Right atrium auricular region (tissue), 2 donors: ENCODE measurements at places on chromosomes 12 and 14. TPM values are rescaled to one million over a fixed set of nuclear protein-coding genes. Genes with fewer than 3 reads are reported as not detected.

CLEC14A gene
- 44.6 TPM for total RNA-seq

CCDC175 gene
- total RNA-seq: not detected

DAO gene
- total RNA-seq: not detected

CSRNP2 gene
- total RNA-seq: 19.4 TPM

SERPINA12 gene
- not detected for total RNA-seq

CSRP2 gene
- 6.4 TPM for total RNA-seq

NANOG gene
- total RNA-seq: not detected

KRT6C gene
- total RNA-seq: not detected

- DNase-seq: no peak
Observed at GRCh38 chr12:96500693-96501092, 11.3 kb downstream of the CFAP54 start.

DNA sequence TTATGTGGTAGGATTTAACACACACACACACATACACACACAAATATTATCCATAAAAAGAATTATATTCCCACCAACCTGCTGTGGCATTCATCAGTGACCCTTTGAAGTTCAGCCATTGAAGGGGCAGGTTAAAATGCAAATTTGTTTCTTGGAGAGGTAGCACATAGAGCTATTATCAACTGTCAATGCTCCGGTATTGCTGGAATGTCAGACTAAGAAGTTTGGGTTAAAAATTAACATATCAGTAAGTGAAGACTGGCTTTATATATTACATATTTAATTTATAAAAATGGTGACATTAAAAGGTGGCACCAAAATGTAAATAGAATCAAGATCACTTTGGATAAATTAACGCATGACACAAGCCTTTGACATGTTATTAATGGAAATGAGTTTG lies 207.3 kb downstream of the DAD1 start:
- no peak for DNase-seq

DNA sequence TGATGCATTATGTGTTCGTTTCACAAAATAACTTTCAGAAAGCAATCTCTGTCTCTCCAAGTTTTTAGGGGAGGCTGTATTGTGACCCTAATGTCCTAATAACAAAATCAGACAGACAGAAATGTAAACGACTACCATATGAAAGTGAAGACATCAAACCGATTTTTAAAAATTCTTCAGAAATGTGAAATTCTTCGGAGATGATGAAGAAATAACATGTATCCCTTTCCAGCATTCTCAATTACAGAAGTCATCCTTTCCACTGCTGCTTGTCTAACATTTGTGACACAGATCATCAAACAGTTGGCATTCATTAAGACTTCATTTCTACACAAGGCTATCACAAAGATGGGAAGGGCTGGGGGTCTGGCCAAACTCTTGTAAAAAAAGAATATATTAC lies 41.0 kb downstream of the DMAC2L start:
- DNase-seq: no peak

- no peak for DNase-seq
Observed at GRCh38 chr12:28908646-28909045, 240.4 kb upstream of the FAR2 start.

DNA sequence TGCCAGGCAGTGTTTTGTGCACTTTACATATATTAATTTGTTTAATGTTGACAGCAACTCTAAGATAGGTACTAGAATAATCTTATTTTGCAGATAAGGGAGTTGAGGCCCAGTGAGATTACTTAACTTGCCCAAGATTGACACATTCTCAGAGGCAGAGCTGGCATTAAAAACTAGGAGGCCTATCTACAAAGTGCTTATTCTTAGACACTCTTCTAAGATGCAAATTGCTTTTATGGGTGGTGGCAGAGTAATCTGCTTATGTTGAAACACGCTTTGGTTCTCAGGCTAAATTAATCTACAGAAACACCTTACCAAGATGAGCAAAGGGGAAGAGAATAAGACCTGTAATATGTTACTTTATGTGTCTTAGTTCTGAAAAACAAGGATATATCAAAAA lies 7.2 kb downstream of the MGP start:
- no peak for DNase-seq

DNA sequence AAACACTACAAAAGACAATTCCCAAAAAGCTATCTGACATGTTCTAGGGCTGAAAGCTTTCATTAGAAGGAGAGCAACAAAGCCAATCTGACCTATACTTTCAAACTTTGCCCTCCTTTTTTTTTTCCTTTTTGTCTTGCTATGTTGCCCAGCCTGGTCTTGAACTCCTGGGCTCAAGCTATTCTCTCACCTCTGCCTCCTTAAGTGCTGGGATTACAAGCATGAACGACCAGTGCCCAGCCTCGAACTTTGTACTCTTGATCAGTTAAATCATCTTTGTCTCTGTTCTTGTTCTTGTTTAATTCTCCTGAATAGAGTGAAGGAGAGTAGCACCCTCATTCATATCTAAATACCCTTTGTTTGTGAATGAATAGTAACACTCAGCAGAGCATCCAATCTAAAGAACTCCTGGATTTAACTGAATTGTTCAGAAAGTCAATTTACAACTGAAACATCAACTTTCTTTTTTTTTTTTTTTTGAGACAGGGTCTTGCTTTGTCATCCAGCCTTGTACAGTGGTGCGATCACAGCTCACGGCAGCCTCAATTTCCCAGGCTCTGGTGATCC lies 22.1 kb downstream of the ERP29 start:
- DNase-seq: no peak

GRCh38 chr14:91269076-91269991 lies 24.8 kb upstream of the GPR68 start:
- DNase-seq: no peak

GRCh38 chr12:40107803-40108620 lies 2.1 kb upstream of the SLC2A13 start:
- DNase-seq: no peak

- peak; percentile 87 for DNase-seq
Observed at GRCh38 chr12:49776413-49776812, 35.1 kb downstream of the TMBIM6 start.

GRCh38 chr12:9933958-9934357 lies 1.8 kb upstream of the CLEC2A start:
- no peak for DNase-seq

GRCh38 chr14:101256266-101256665 lies 305.0 kb upstream of the DIO3 start:
- DNase-seq: no peak
